ENCODE measurements at places on chromosomes 7 and 10.

- no peak for DNase-seq
Observed at GRCh38 chr7:27224983-27225934, 17.3 kb upstream of the EVX1 start.

- DNase-seq = no peak
Observed at GRCh38 chr10:52459097-52459496, 145.0 kb downstream of the DKK1 start.

DNA sequence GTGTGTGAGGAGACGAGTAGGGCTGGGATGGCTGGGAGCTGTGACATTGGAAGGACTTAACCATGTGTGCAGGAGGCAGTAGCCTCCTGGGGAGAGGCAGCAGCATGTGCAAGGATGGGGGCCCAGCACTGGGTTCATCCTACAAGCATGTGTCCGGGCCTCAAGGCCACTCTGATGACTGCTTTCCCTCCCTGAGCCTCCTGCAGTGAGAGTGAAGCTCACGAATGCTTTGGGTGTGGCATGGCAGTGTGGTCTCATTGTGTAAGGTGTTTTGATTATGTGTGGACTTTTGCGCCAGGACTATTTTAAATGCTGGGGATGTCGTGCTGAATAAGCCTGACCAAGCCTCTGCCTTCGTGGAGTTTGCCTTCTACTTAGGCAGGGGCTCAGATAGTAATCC, 122.0 kb upstream of the INSYN2A start:
- DNase-seq = no peak

DNA sequence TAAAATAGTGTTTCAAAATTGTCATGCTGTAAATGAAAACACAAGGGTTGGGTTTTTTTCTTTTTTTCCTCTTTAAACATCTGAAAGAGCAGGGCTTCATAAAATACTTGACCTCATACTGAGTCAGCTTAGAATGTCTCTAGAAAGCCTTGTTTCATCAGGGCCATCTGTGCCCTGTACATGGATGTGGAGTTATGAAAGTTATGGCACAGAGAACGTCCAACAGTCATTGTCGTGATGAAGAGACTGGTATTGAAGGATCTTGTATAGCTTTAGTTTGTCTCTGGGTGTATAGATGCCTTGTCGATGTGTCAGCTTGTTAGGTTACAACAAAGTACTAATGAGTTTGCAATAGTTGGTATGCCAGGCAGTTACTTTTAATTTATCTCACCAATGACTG, 127.3 kb downstream of the FAM204A start:
- no peak for DNase-seq

- no peak for DNase-seq
Observed at GRCh38 chr7:21617513-21617912, 74.7 kb downstream of the DNAH11 start.

DNA sequence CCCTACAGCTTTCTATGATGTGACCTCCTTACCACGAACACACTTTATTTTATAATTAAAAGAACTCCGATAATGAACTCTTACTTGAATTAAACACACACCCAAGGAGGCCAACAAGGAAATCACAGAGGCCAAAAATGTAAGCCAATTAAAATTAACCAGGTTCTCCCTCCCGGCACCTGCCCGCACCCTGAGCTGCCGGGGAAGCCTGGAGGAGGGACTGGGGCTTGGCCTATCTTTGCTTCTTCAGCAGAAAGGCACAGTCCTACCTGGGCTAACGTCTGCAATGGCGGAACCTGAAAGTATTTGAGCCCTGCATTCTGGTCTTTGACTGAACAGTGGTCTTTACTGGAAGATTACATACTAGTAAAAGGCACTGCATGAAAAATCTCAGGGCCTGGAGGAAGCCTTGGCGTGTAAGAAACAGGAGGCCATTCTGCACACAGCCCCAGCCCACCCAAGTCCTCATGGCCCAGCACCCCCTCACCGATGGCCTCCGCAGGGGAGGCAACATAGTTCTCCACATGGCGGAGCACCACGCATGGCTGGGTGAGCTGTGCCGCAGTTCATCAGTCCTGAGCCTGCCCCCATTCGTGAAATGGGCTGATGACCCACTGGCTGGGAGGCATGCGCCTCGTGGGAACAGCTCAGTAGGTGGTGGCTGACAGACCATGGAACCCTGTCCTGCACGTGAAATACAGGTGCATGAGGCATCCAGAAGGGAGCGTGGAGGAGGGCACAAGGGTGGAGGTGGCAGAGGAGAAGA, 173.8 kb downstream of the PARD3 start:
- no peak for DNase-seq

- no peak for DNase-seq
Observed at GRCh38 chr7:100735730-100736129, 2.3 kb downstream of the ZAN start.

DNA sequence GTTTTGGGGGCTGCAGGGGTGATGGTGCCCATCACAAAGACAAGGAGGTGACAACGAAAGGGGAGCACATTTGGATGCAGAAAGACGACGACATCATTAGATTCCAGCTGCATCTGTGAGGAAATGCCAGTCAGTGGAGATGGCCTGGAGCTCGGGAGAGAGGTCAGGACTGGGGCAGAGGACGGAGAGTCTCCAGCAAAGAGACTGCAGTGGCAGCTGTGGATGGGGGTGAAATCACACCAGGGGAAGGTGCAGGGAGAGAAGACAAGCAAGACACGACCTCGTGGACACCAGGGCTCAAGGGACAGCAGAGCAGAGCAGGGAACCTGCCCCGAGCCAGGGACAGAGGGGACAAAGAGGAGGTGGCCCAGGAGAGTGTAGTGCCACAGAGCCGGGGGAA, 203.4 kb downstream of the PRPF18 start:
- DNase-seq = no peak

GRCh38 chr7:80088705-80089104, 45.9 kb upstream of the GNAI1 start:
- no peak for DNase-seq

DNA sequence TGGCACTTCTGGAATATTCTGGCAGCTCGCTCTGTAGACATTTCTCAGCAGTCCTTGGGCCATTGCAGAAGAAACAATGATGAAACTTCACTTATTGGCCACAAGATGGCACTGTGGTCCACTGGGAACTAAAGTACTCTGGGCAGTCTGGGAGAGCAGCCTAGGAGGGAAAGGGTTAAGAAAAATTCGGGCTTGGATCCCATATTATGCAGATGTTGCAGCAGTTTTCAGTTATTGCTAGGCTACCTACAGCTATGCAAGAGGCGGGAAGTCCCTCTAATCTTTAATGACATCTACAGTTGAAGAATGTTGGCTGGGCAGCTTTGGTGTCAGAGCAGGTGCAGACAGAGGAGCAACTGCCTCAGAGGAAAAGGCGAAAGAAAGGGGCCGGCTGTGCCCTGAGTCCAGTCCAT, 201.7 kb upstream of the PRSS58 start:
- DNase-seq = no peak

DNA sequence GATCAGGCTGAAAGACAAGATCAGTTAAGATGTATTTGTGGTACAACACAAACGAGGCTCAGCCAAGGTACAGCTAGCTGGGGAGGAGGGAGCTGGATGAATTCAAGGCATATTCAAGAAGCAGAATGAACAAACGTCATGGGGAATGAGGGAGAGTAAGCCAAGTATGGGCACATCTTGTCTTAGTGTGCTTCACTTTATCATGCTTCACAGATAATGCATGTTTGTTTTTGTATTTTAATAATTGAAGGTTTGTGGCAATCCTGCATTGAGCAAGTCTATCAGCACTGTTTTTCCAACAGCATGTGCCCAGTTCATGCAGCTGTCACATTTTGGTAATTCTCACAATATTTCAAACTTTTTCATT, 135.4 kb downstream of the HIBADH start:
- no peak for DNase-seq

GRCh38 chr10:112546474-112546873, 99.5 kb downstream of the VTI1A start:
- DNase-seq = no peak

DNA sequence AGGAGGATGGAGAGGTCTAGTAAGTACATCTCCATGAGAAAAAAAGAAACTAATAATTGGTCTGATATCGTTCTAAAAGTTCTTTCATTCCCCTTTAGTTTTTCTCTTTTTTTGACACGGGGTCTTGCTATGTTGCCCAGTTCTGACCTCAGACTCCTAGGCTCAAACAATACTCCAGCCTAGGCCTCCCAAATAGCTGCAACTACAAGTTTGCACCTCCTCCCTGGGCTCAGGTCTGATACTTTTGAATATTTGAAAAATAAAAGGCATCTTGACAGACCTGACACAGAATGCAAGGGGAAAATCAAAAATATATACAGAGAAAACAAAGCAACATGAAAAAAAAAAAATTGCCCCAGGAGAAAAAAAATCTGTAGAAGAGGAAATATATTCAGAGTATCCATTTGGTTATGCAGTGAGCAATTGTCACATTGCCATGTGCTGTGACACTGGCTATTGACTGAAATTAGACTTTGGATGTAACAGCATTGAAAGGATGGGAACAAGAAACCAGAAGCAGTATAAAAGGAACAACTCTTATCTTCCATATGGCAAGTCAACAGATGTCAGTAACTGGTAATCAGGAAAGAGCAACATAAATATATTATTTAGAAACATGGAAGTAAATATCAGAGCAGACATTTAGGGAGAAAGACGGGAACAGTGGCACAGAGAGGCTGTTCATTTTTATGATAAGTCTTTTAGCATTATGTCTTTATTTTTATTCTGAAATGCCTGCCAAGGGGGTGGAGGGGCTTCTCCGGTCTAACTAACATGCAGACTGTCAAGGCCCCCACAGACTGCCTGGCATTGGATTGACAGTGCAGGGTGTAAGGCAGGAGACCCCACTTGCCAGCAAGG, 408.4 kb downstream of the PARD3 start:
- DNase-seq = no peak

- DNase-seq = no peak
Observed at GRCh38 chr7:142556740-142557139, 192.5 kb upstream of the PRSS1 start.
